Stimulated activated CD8-positive, alpha-beta memory T cell treated with anti-CD3 and anti-CD28 coated beads, Interleukin-2, amount 100 ng/mL, for 1 hour (primary cell): ENCODE measurements at places on chromosomes 2 and 18.

- DNase-seq = peak; percentile 56
Observed at GRCh38 chr2:95159690-95160449, at the start of gene ZNF514. ZNF514 (minus strand) TSS chr2:95159848; CDS start chr2:95153253, 6,595 bp downstream.

- DNase-seq = no peak
Observed at GRCh38 chr2:31354837-31355236, 59.7 kb downstream of the XDH start.

DNA sequence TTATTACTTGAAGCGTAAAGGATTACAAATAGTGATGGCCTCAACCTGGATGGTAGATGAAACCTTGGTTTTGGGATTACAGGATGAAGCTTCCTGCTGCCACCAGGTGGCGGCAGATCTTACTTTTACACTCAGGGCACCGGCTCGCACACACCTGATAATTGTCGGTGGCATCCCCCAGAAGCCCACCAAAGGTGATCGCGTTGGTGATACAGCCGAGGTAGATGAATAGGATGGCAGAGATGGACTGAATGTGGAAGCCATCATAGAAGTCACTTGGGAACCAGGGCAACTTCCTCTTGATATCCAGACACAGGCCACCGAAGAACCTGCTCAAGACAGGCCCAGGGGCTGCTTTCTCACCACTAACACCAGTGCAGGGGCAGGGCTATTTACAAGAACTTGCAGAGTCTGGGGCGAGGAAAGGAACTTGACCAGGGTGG, 51.8 kb downstream of the MTHFD2 start:
- DNase-seq = peak; percentile 21

DNA sequence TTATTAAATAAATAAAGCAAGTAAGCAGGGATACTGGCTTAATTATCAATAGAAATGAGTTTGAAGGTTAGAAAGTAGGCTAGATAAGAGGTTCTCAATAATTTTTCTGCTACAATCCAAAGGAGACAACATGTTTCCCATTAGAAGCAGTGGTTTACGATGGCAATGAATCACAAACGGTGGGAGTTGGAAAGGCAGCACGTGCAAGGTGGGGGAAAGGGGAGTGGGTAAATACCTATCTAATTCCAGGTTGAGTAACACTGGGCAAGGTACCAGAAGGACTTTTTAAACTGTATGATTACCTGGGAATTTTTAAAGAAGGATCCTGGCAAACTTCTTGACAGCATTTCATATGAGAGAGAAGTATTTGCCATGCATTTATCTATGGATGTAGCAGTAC, 289.9 kb downstream of the NBAS start:
- DNase-seq = no peak

DNA sequence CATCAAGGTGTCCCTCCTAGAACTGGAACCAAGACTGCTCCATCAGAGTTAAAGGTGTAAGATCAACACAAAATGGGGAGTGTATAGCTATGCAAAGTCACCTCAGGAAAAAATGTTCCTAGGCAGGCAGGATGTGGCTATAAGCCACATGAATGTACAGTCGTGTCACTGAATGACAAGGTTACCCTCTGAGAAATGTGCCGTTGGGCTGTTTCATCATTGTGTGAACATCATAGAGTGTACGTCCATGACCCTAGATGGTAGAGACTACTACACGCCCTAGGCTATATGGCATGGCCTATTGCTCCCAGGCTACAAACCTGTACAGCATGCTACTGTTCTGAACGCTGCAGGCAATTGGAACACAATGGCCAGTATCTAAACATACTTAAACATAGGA, 24.5 kb downstream of the TYMS start:
- DNase-seq = no peak

- no peak for DNase-seq
Observed at GRCh38 chr2:37570773-37571586, 100.5 kb downstream of the CDC42EP3 start.

DNA sequence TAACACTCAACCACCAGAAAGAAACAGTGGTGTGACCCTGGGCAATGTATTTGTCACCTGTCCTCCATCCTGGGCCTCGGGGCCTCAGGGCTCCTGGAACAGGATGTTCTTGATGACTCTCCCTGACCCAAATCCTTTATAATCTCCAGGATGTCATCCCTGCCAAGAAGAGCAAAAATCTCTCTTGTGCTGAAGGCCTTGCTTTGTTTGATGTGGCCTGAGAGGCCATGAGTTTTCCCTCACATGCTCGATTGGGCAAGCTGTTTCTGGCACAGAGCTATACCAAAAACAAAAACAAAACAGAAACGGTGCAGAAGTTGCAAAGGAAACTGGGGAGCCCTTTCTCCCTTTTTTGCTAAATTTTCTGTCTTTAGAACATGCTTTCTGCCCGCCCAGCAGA, 35.7 kb upstream of the ST3GAL5 start:
- no peak for DNase-seq

- no peak for DNase-seq
Observed at GRCh38 chr2:141499123-141499522, 631.7 kb downstream of the LRP1B start.

- DNase-seq = no peak
Observed at GRCh38 chr18:74488864-74489263, 7.3 kb upstream of the CNDP2 start.

- no peak for DNase-seq
Observed at GRCh38 chr2:204274429-204274828, 270.8 kb upstream of the PARD3B start.

DNA sequence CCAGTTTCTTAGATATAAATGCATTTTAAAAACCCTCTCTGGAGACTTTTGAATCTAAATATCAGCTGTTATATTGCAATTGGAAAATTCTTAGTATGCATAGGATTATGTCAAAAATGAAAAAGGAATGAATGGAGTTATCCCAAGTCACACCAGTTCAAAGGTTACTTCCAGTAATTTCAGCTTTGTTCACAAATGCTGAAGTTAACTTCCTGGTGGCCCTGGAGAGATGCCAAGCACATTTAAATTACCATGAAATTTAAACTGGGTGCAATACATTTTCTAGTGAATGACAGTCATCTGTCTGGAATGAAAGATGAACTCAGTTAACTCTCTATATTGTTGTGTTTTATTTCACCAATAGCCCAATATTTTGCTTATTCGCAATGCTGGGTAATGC, 753.9 kb downstream of the SUCLG1 start:
- no peak for DNase-seq
